ENCODE measurements at places on chromosomes 6 and 20. TPM values are rescaled to one million over a fixed set of nuclear protein-coding genes. Genes with fewer than 3 reads are reported as not detected.

Gene MYCT1
- 6.7 TPM for polyA plus RNA-seq

Gene CCM2L
- polyA plus RNA-seq, result 2.2 TPM

Gene ME1
- 26.4 TPM for polyA plus RNA-seq

Gene PRR18
- not detected for polyA plus RNA-seq

Gene COL9A1
- not detected for polyA plus RNA-seq

Gene NHSL1
- 1.2 TPM for polyA plus RNA-seq

Measured in adrenal gland (tissue), 19 donors.